ENCODE measurements at places on chromosomes 5 and 9.

- DNase-seq, result no peak
- H3K27me3 ChIP-seq, result no peaks in the 10 kb centered on the region
- no peak overlapping the region for H3K4me3 ChIP-seq
- H3K36me3 ChIP-seq, result peaks cover 27% of the 10 kb centered on the region
- H3K27ac ChIP-seq, result peak overlapping the region; percentile 61
These were observed 6.2 kb downstream of the REEP5 start for GRCh38 chr5:112915831-112916230.

GRCh38 chr9:91799113-91799744 is 150.8 kb downstream of the ROR2 start:
- peaks cover 49% of the 10 kb centered on the region for H3K27me3 ChIP-seq
- no peak overlapping the region for H3K27ac ChIP-seq
- H3K4me3 ChIP-seq, result no peak overlapping the region
- no peaks in the 10 kb centered on the region for H3K36me3 ChIP-seq
- H3K4me1 ChIP-seq, result no peaks in the 10 kb centered on the region

- DNase-seq, result peak; percentile 89
- peak within 1 kb of the TSS; percentile 87 for H3K4me3 ChIP-seq
These were observed at the start of gene LIFR for GRCh38 chr5:38556599-38557307. Gene LIFR (minus strand): TSS chr5:38556646. CDS start chr5:38530647, 25,999 bp downstream.

DNA sequence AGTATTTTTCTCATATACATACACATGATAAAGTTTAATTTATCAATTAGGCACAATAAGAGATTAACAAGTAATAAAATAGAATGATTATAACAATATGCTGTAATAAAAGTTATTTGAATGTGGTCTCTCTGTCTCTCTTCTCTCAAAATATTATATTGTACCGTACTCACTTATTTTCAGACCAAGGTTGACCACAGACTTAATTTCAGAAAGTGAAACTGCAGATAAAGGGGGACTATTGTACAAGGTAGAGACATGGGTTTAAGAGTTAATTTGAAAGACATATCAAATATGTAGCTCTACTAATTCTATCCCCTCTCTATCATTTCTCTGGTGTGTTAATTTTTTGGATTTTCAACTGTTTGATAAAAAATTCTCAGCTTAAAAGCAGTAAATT is 20.0 kb upstream of the C9 start:
- H3K27ac ChIP-seq, result no peak overlapping the region
- no peak for DNase-seq
- no peaks in the 10 kb centered on the region for H3K27me3 ChIP-seq
- H3K36me3 ChIP-seq, result peaks cover 70% of the 10 kb centered on the region
- H3K4me3 ChIP-seq, result no peak overlapping the region
